Activated CD4-positive, alpha-beta T cell treated with anti-CD3 and anti-CD28 coated beads, Interleukin-10, Interleukin-2, amounts not matched to agents 100 ng/mL and 50 ng/mL, durations not matched to agents 16 hours and 8 hours (primary cell): ENCODE measurements at places on chromosomes 16 and 17.

DNA sequence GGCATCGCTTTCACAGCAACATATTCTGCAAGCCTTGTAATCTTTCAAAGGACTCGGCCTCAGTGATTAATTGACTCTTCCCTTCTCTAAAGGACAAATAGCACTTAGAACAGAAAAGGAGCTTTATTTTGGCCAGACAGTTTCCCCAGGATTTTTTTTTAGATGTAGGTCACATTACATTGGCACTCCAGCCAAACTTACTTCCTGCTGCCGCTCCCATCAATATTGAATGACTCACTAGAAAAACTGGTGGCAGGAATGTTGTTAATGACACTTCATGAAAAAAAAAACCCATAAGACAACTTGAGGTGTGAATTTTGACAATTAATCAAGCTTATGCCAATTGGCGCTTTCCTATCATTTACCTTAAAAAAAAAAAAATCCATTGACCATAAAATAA lies 432.6 kb downstream of the TOX3 start:
- no peak for DNase-seq

- DNase-seq, result no peak
These were observed 37.0 kb downstream of the RNF135 start for GRCh38 chr17:31007695-31008373.

DNA sequence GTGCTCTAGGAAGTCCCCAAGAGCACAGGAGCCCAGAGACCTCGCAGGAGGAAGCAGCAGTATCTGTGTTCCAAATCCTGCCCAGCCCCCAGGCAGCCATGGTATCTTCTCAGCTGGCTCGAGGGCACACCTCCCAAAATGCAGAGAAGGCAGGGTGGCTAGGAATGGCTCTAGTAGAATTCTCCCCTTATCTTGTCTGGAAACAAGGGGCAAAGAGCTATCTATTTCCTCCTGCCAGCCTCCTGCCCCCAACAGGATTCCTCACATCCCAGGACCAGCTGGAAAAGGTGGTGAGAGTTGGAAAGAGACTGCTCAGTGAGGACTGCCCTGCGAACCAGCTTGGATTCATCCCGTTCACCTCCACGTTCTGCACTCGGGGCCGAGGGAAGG lies 8.6 kb upstream of the TSPOAP1 start:
- DNase-seq, result peak; percentile 81

- peak; percentile 80 for DNase-seq
These were observed 9.7 kb upstream of the SLC35B1 start for GRCh38 chr17:49717371-49717861.

DNA sequence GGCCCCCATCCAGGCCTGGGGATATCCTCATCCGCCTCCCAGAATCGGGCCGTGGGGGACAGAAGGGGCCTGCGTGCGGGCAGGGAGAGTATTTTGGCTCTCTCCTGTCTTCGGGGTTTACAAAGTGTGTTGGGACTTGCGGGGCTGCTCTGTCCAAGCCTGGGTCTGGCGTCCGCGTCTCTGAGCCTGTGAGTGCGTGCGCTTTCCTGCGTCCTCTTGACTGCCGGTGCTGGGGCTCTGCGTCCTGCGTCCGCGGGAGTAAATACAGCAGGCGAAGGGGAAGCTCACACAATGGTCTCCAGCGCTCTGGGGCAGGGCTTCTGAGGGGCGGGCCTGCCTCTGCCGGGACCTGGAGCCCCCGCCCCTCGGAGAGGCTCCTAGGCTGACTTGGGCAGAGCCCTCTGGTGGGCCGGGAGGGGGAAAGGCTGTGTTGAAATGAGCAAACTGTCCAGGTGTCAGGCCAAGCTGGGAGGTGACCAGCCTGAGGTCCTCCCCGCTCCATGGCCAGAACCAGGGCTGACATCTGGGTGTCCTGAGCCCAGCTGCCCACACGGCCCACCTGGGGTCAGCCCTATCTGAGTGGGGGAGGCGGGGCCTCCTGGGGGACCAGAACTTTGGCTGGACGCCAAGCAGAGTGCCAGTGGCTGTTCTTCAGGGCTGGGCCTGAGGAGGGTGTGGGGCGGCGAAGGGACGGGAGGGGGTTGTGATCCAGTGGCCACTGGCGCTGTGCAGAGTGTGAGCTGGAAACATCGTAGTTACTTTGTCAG lies 233.6 kb downstream of the SEC14L1 start:
- DNase-seq, result peak; percentile 84

GRCh38 chr17:78111016-78111726 lies 17.4 kb downstream of the TMC6 start:
- DNase-seq, result no peak
